SK-N-SH (cell line): ENCODE measurements at places on chromosomes 2 and 18. TPM values are rescaled to one million over a fixed set of nuclear protein-coding genes. Genes with fewer than 3 reads are reported as not detected.

DNA sequence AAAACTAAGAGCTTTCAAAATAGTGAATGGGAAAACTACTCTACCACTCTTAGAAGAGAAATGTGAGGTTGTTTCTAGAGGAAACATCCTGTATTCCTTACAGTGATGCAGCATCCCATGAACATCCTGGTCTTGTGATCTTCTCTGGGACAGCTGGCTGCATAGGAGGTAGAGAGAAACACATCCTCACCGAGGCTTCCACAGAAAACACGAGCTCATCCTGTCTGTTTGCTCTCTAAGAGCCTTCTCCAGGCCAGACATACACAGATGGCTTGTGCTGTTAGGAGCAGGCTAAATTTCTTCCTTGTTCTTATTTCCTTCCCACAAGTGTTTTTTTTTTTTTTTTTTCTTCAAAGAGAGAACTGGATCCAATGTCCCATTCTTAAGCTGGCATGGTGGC is 14.7 kb upstream of the FZD7 start:
- H3K27ac ChIP-seq = no peak overlapping the region; the same call in 1 of the 2 replicates
- H3K4me3 ChIP-seq = no peak overlapping the region
- H3K4me1 ChIP-seq = peaks cover 12% of the 10 kb centered on the region; the same call in 1 of the 2 replicates
- H3K27me3 ChIP-seq = no peaks in the 10 kb centered on the region
- DNase-seq = no peak

GRCh38 chr2:53629501-53629900 is 138.1 kb upstream of the CHAC2 start:
- H3K4me3 ChIP-seq = no peak overlapping the region
- no peaks in the 10 kb centered on the region for H3K36me3 ChIP-seq
- no peak for DNase-seq
- no peaks in the 10 kb centered on the region for H3K4me1 ChIP-seq
- H3K27me3 ChIP-seq = no peaks in the 10 kb centered on the region
- H3K27ac ChIP-seq = no peak overlapping the region

GRCh38 chr18:35430721-35431373 is 53.7 kb upstream of the ZNF396 start:
- no peaks in the 10 kb centered on the region for H3K27me3 ChIP-seq
- no peak for DNase-seq
- H3K36me3 ChIP-seq = no peaks in the 10 kb centered on the region
- no peak overlapping the region for H3K4me3 ChIP-seq
- no peaks in the 10 kb centered on the region for H3K4me1 ChIP-seq

Gene ALKAL2
- polyA plus RNA-seq = not detected in 2 replicates

Gene SIX3
- polyA plus RNA-seq = 0.58 and 0.67 TPM in 2 replicates

Gene TDRD15
- polyA plus RNA-seq = not detected in 2 replicates
